NCI-H1105 treated with DMSO at 0.1 percent for 48 hours (cell line): ENCODE measurements at places on chromosomes 13 and 19.

GRCh38 chr13:67023130-67023876, 206.8 kb downstream of the PCDH9 start:
- DNase-seq = peak; percentile 89

- no peak for DNase-seq
Measured at GRCh38 chr19:32917616-32917996, 48.0 kb upstream of the SLC7A9 start.

DNA sequence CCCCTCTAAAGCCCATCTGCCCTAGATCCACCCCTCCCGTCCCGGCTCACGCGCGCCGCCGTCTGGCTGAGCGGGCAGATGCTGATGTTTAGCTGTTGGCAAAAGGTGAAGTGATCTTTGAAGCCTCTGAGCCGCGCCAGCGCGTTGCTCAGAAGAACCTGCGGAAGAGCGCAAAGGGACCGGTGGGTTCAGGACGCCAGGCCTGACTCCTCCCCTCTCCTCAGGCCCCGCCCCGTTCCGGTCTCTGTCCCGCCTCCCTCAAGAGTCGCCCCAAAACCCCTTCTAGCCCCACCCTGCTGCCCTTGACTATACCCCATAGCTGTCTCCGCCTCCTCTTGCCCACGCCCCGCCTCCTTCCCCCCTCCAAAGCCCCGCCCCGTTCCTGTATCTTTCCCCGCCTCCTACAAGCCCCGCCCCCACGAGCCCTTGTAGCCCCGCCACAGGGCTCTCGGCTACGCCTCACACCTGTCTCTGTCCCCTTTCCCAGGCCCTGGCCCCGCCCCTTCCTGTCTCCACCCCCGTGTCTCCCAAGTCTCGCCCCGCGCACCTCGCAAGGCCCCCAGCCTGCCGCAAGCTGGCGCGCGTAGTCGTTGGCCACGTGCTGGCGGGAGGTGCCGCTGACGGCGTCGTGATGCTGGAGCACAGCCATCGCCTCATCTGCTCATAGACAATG, 9.5 kb downstream of the MAN2B1 start:
- DNase-seq = no peak

- DNase-seq = no peak
Measured at GRCh38 chr13:69817333-69817869, 290.2 kb upstream of the ATXN8OS start.

GRCh38 chr13:20370815-20371421, 138.8 kb upstream of the GJB6 start:
- DNase-seq = no peak

DNA sequence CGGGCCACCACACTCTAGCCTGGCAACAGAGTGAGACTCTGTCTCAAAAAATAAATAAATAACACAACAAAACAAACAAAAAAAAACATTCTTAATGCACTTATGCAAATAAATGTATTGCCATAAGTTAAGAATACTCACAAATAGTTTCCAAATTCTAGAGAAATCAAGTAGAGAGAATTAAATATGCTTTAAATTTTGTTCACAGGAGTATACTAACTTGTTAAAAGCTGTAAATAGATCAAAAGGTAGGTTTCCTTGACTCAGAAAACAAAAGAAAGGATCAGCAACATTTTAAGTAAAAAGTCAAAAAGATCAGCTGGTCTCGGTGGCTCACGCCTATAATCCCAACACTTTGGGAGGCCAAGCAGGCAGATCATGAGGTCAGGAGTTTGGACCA, 50.5 kb upstream of the ZNF429 start:
- no peak for DNase-seq

GRCh38 chr13:31761951-31762350, 22.6 kb downstream of the RXFP2 start:
- no peak for DNase-seq

DNA sequence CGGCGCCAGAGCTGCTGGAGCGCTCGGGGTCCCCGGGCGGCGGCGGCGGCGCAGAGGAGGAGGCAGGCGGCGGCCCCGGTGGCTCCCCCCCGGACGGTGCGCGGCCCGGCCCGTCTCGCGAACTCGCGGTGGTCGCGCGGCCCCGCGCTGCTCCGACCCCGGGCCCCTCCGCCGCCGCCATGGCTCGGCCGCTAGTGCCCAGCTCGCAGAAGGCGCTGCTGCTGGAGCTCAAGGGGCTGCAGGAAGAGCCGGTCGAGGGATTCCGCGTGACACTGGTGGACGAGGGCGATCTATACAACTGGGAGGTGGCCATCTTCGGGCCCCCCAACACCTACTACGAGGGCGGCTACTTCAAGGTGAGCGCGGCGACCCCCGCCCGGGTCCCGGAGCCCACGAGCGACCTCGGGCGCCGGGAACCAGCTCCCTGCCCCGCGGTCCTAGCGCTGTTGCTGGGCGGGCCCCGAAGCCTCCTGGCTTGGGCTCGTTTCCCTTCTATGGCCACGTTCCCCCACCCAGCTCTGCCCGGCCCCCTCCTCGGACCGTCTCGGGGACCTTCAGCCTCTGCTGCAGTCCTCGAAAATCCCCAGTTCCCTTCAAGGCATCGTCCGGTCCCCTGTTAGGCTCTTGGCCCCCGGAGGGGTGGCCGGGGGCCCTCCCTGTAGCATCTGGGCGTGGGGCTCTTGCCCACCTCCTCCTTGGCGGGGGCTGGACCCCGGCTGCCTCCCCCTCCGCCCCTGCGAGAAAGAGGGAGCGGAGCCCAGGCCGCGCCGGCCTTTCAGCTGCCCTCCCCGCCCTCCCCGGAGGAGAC, at the start of gene CDC34:
Gene CDC34, plus strand, starts transcription at position 8 of the 808 bp plus-strand sequence. Its CDS starts 172 bp downstream, at position 180.
- DNase-seq = no peak

GRCh38 chr13:112669881-112670499, 19.8 kb upstream of the ATP11A start:
- no peak for DNase-seq

DNA sequence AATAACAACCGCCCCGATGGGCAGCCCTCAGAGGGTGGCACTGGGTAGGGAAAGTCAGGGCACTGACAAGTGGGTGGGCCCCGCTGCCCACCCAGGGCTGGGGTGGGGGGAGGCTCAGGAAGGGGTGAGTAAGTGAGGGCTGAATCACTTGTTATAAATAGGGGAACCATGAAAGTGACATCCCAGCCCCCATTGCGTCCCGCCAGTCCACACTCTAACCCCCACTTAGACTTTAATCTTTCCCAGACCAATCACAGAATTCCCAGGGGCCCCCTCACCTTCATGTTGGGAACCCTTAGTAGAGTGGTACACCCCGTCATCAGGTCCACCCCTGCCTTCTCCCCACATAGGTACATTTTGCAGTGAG, 37.0 kb upstream of the NANOS3 start:
- no peak for DNase-seq

DNA sequence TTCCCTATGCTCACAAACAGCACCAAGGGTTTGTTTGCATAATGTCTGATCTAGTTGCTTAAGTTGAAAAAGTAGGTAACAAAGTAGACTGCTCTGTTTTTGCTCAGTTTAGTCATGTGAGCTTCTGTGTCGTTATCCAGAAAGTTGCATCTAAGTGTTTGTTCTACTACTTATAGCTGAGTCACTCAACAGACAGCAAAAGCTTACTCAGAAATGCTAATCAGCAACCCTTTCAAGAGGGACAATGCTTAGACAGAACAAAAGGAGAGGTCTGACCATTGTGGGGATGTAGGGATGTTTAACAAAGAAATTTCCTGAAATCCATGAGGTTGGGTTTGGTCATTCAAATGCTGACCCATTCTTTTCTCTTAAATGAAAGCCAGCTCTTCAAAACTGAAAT, 106.4 kb downstream of the ATP8A2 start:
- DNase-seq = no peak

DNA sequence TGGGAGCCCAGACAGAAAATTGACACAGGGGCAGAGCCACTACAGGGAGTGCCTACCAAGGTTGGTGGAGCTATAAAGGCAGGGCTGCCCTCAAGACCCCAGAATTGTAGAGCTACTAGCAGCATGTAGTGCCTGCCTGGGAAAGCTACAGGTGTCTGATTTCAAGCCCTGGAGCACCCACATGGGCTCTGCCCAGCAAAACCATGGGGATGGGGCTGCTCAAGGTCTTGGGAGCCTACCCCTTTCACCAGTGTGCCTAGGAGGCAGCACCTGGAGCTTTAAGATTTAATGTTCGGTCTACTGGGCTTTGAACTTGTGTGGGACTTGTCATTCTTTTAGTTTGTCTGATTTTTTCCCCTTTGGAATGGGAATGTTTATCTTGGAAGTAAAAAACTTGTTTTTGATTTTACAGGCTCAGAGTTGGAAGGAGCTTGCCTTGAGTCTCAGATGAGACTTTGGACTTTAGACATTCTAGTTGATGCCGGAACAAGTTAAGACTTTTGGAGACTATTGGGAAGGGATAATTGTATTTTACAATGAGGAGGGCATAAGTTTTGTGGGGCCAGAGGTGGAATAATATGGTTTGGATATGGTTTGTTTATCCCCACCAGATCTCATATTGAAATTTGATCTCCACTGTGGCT, 45.1 kb downstream of the ALOX5AP start:
- DNase-seq = no peak

- no peak for DNase-seq
Measured at GRCh38 chr13:113630296-113630695, 27.7 kb downstream of the ATP4B start.

- no peak for DNase-seq
Measured at GRCh38 chr13:48892053-48892687, 83.5 kb upstream of the FNDC3A start.

DNA sequence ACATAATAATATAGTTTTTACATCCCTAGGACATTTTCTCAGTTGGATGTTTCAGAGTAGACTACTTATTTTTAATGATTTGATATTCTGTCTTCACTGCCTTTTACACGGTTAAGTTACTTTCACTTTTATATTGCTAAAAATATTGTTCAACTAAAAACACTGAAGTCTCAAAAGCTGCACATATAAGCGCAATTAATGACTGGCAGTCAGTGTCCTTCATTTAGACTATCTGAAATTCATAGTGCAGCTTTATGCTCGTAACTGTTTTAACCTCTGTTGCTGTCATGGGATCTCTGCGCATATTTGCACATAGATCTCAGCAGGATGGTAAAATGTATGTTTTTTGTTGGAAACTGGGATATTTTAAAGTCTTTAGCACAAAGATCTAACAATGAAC, 864.3 kb downstream of the SLITRK6 start:
- DNase-seq = no peak

GRCh38 chr19:11382898-11383705, 1.0 kb downstream of the EPOR start:
- DNase-seq = peak; percentile 45

- no peak for DNase-seq
Measured at GRCh38 chr19:7788178-7788932, 25.3 kb downstream of the CLEC4M start.

GRCh38 chr13:25902891-25903341, 148.9 kb downstream of the SHISA2 start:
- no peak for DNase-seq

GRCh38 chr13:39804332-39805210, 149.1 kb downstream of the COG6 start:
- DNase-seq = no peak

- no peak for DNase-seq
Measured at GRCh38 chr13:62305756-62306155, 890.1 kb upstream of the PCDH20 start.

- no peak for DNase-seq
Measured at GRCh38 chr19:19033176-19033425, 216 bp downstream of the SUGP2 start.

DNA sequence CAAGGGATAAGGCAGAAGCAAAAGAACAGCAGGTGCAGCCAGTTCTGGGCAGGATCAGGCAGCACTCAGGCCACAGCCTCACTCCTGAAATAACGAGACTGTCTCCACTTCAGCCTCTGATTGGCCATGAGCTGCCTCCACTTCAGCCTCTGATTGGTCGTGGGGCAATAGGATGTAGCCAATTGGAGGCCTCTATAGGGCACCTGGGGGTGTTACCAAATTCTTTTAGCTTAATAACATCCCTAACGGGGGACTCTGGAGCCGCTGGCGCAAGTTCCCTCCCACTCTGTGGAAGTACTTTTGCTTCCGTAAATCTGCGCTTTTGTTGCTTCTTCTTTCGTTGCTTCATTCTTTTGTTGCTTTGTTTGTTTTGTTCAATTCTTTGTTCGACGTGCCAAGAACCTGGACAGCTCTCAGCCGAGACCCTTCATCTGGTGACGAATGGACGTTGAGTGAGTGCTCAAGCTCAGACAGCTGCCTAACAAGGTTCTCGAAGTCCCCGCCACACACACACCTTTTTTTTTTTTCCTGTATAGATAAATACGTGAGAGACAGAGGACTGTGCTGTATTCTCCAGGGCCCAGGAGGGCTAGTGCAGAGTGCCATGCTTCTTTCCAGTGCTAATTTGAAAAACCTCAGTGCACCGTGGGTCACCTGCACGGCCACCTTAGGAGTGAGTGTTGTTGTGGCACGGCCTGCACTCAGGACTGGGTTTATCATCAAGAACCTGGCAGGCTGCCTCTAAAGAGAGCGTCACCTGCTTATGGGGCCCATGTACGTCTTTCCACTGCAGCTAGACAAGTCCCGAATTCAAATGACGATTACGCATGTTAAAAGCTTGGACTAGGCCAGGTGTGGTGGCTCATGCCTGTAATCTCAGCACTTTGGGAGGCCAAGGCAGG, 32.0 kb upstream of the TUBGCP3 start:
- peak; percentile 99 for DNase-seq

DNA sequence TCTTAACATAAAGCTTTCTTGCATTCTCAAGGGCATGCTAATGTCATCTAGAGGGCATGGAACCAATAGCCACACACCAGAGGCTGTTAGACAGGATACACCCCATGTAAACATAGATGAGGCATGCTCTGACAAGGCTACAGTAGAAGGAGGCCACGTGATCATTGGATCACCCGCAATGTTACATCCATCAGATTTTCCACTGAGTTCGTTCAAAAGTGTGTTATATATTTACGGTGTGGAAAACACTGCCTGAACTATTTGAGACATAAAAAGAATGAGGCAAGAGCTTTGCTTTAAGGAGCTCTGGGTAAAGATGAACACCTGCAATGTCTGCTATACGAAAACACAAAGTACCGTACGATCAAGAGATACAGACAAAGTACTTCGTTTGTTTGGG, 817.5 kb upstream of the SLC10A2 start:
- DNase-seq = no peak

GRCh38 chr19:49328741-49329140, 3.8 kb upstream of the SLC6A16 start:
- DNase-seq = no peak

GRCh38 chr13:29918845-29919244, 68.4 kb upstream of the UBL3 start:
- DNase-seq = no peak

GRCh38 chr13:28528388-28528787, 33.5 kb upstream of the FLT1 start:
- no peak for DNase-seq

DNA sequence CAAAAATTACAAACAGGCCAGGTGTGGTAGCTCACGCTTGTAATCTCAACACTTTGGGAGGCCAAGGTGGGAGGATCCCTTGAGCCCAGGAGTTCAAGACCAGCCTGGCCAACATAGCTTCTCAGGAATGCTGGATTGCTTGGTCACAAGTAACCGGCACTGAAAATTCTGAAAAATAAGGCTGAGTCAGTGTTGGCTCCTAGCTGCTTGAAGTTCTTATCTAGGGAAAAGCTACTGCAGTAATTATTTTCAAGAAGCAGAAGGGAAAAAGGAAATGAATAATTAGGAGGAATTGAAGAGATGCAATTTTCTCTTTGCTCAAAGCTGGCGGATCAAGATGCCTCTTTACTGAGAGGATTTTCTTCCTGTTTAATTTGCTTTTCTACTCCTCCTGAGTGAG, 75.0 kb upstream of the GTF3A start:
- DNase-seq = no peak
